Dorsolateral prefrontal cortex (tissue), 122 donors: ENCODE measurements at places on chromosomes 16 and 17.

DNA sequence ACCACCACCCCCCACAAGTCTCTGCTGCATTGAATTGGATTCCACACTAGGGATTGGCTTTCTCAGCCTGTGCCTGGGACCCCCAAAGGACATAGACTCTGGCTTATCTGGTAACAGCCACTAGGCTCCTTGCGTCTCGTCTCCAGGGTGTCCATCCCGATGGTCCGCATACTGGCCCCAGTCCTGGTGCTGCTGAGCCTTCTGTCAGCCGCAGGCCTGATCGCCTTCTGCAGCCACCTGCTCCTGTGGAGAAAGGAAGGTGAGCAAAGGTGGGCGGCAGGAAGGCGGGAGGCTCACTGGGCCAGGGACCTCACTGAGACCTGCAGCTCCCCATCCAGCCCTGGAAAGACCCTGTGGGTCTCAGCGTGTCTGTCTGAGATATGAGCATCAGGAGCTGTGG is 8.1 kb downstream of the CD300LG start:
- no peak for DNase-seq

GRCh38 chr17:35163886-35164285 is 16.3 kb downstream of the UNC45B start:
- no peak for DNase-seq

DNA sequence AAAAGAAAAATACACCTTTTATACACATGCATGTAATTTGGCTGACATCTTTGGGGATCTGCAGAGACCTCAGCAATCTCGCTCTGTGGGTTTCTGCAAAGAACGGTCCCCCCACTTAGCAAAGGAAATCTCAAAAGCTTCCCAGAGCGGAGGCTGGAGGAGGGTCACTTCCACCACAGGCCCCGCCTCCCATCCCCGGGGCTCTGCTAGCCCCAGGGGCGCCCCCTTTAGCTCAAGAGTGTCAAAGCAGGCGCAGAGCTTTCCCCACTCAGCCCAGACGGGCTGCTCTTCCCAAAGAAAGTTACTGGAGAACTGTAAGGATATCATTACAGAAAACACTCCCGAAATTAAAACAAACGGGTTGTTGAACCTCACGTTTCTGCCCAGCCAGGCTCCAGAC is 11.4 kb downstream of the SLC13A5 start:
- DNase-seq: peak; percentile 17

DNA sequence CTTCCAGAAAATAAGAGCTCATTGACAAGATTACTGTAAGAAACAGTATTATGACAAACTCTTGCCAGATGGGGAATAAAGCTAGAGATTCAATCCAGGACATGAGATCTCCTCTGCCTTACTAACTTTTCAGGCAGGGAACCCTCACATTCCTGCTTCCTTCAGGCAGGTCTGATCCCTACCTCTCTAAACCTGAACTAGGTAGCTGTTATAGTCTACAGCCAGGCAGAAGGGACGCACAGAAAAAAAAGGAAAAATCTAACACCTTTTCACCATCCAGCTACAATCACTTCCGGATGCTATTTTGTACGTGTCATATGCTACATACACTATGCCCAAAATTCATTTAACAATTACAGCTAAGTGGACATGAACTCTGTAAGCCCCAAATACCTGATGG is 41.2 kb downstream of the CNOT1 start:
- no peak for DNase-seq

GRCh38 chr17:48378238-48378637 is 51.8 kb downstream of the SKAP1 start:
- DNase-seq: no peak

GRCh38 chr16:30096862-30097563 is 1.0 kb upstream of the YPEL3 start:
- DNase-seq: no peak

DNA sequence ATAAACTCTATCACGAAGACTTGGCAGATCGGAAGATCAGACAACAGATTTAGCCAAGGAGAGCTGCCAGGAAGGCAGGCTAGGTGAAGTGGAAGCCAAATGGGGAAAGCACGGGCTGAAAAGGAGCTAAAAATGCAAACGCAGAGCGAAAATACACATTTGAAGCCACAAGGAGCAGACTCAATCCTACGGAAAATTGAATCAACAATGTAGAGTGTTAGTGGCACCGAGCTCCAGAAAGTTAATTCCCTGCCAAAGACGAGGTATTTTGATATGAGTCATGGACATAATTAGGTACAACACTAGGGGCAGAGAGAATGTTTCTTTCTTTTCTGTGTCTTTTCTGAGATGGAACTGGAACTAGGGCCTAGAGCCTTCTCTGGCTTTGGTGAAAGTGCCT is 20.7 kb downstream of the GSG1L start:
- no peak for DNase-seq

DNA sequence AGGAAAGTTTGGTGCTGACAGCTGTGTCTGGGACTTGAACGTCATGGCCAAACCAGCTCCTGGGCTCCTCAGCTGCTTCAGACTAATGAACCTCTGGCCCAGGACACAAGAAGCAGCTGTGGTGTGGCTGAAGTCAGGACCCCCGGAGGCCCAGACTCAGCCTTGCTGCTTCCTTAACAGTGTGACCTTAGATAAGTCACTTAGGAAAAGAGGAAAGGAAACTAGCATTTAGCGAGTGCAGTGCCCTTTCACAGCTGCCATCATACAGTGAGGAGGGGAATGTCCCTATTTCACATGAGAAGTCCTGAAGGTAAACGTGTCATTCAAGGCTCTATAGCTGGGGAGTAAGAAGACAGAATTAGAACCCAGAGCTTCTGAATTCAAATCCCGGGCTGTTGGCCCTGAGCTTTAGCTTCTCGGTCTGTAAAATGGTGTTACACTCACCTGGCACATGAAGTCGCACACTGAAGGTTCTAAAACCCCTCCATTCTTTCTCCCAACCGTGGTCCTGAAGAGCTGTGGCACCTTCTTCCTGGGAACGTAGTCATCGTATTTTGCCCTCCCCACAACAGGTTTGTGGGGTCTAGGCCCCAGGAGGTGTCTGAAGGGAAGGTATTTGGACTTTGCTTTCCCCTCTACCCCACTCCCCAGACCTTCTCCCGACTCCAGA is 910 bp upstream of the RAMP2 start:
- DNase-seq: no peak

GRCh38 chr17:32772453-32773025 is 104.4 kb downstream of the MYO1D start:
- no peak for DNase-seq

DNA sequence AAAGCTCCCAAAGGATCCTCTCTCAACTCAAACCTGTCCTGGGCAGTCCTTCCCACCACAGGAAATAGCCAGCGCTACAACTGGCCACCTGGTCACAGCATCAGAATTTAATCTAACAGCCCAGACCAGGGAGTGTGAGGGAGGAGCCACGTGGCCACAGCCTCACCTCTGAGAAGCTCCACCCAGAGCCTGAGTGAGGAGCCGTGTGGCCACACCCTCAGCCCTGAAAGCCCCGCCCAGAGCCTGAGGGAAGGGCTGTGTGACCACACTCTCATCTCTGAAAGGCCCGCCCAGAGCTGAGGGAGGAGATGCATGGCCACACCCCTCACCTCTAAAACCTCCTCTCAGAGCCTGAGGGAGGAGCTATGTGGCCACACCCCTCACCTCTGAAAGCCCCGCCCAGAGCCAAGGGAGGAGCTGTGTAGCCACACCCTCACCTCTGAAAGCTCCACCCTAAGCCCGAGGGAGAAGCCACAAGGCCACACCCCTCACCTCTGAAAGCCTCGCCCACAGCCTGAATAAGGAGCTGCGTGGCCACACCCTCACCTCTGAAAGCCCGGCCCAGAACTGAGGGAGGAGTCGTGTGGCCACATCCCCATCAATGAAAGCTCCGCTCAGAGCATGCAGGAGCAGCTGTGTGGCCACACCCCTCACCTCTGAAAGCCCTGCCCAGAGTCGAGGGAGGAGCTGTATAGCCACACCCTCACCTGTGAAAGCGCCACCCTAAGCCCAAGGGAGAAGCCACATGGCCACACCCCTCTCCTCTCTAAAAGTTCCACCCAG is 28.6 kb downstream of the SLC38A8 start:
- DNase-seq: no peak

- no peak for DNase-seq
These were observed 533.4 kb downstream of the KCNJ2 start for GRCh38 chr17:70702683-70703255.
